Progenitor cell of endocrine pancreas (in vitro differentiated cells): ENCODE measurements at places on chromosomes 4 and X. TPM values are rescaled to one million over a fixed set of nuclear protein-coding genes. Genes with fewer than 3 reads are reported as not detected.
A peak's percentile ranks its signal among the peaks of the same experiment; 100 is the strongest.

ZFYVE28 gene
- 1.6 and 3.3 TPM in 2 replicates for total RNA-seq

COL25A1 gene
- total RNA-seq: 3.8 and 3.9 TPM in 2 replicates

VCX3A gene
- total RNA-seq: 0.29 and 0.51 TPM in 2 replicates

- peaks cover 2% of the 10 kb centered on the region for H3K36me3 ChIP-seq
- no peaks in the 10 kb centered on the region for H3K27me3 ChIP-seq
- no peak overlapping the region for H3K4me3 ChIP-seq
- H3K27ac ChIP-seq: no peak overlapping the region
- no peak for DNase-seq
These were observed 225.2 kb upstream of the DKK2 start for GRCh38 chr4:107261241-107261874.

DNA sequence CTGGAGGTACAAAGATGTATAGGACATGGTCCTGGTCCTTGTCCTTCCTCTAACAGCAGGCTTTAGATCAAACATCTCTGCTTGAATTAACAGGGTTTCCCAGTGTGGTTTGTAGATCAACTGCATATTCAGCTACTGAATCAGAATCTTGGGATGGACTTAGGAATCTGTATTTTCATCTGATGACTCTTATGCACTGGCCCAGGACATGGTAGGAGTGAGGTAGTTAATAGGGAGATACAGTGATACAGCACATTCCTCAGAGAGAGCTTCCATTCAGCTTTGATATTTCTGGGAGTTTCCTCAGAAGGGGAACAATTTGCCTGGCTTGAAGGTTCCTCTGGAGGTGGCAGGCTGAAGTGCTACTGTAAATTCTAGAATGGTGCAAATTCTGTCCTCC is 203.1 kb downstream of the LARP7 start:
- H3K27me3 ChIP-seq: no peaks in the 10 kb centered on the region
- no peak for DNase-seq
- H3K4me1 ChIP-seq: no peaks in the 10 kb centered on the region
- H3K27ac ChIP-seq: no peak overlapping the region
- no peak overlapping the region for H3K4me3 ChIP-seq

MAGEB16 gene
- not detected in 2 replicates for total RNA-seq

DMP1 gene
- not detected in 2 replicates for total RNA-seq

MMRN1 gene
- total RNA-seq: 1.6 and 1.7 TPM in 2 replicates

RHOXF2B gene
- total RNA-seq: not detected in 2 replicates

DNA sequence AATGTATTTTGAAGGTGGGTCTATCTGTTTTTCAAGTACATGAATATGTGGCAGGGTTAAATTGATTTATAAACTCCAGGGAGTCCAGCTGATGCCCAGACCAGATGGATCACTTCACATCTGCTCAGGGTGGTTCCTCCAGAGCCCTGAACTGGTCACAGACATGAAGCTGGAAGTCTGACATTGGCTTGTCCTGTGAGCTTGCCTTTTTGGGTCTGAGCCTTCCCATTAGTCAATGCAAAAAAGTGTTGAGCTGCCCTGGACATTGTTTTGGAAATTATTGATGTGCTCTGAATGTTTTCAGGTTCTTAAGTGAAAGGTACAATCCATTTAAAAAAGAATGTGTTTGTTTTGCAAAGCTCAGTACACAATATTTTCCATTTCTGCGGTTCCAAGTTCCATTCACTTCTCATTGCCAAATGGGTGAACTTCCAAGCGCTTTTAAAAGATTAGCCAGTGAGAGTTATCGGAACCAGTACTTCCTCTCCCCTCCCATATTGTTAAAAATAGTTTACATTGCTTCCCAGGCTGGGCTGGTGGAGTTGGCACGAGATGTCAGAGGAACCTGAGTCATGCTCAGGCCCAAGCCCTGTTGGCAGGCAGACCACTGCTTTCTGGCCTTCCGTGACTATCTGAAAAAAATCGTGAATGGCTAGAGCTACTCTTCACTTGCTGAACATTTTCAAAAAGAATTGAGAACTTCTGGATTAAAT is 52.1 kb downstream of the PDGFRA start:
- no peaks in the 10 kb centered on the region for H3K27me3 ChIP-seq
- H3K4me3 ChIP-seq: no peak overlapping the region
- H3K27ac ChIP-seq: no peak overlapping the region
- DNase-seq: no peak

CTSO gene
- total RNA-seq: 3.4 and 3.7 TPM in 2 replicates

DNA sequence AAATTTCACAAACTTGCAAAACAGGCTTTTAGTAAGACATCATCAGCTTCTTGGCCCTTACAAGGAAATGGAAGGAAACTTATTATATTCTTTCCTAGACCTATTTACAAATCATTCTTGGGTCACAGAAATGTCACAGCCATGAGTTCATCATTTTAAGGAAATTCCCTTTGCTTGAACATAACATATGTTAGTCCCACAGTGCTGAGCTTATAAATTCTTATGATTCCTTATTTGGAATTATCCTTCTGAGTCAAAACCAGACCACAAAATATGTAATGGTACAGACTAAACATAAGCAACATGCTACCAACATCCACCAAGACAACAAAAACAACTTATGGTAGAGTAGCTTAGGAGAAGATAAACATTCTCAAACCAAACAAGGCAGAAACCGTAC is 236.9 kb upstream of the CTSO start:
- no peak overlapping the region for H3K4me3 ChIP-seq
- H3K27ac ChIP-seq: no peak overlapping the region
- no peak for DNase-seq

DNA sequence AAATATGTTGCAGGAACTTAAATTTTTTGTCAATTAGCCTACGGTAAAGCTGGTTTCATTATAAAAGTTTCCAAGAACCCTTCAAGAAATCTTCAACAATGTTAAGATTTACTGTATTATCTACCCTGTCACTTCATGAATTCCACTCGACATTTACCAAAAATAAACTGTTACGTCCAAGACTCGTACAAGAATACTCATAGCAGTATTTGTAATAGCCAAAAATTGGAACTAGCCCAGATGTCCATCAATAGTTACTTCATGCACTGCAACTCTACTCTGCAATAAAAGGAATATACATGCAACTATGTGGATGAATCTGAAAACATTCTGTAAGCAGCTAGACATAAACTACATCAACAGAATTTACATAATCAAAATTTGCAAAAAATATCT is 13.4 kb downstream of the RBMX start:
- peaks cover 23% of the 10 kb centered on the region for H3K36me3 ChIP-seq
- H3K4me1 ChIP-seq: peaks cover 4% of the 10 kb centered on the region
- no peaks in the 10 kb centered on the region for H3K27me3 ChIP-seq
- no peak for DNase-seq
- H3K27ac ChIP-seq: no peak overlapping the region

XAGE2 gene
- not detected in 2 replicates for total RNA-seq

VCX gene
- not detected in 2 replicates for total RNA-seq

DNA sequence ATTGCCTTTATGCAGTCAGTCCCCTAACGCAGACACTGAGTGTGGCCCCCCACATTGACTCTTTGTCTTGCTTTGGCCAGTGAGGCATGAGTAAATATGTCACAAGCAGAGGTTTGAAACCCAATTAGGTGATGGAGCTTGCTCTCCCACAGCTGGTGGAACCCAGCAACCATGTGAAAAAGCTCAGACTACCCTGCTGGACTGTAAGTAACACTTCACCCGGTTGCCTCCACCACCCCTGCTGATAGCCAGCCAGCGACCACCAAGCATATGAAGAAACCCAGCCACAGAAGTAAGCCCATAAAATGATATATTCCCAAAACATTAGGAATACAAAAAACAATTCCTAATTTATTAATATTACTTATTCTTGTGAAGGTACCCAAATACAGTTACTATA is 21.6 kb upstream of the PDCL2 start:
- no peak overlapping the region for H3K27ac ChIP-seq
- H3K36me3 ChIP-seq: no peaks in the 10 kb centered on the region
- H3K27me3 ChIP-seq: peaks cover 5% of the 10 kb centered on the region
- H3K4me1 ChIP-seq: no peaks in the 10 kb centered on the region
- H3K4me3 ChIP-seq: no peak overlapping the region

NEXMIF gene
- total RNA-seq: 1.7 and 1.8 TPM in 2 replicates

- no peaks in the 10 kb centered on the region for H3K36me3 ChIP-seq
- DNase-seq: no peak
- peak overlapping the region; percentile 84 for H3K27ac ChIP-seq
- no peaks in the 10 kb centered on the region for H3K27me3 ChIP-seq
These were observed 16.1 kb downstream of the RNF4 start for GRCh38 chr4:2484993-2485392.

FGF2 gene
- 2.7 and 2.9 TPM in 2 replicates for total RNA-seq

DNA sequence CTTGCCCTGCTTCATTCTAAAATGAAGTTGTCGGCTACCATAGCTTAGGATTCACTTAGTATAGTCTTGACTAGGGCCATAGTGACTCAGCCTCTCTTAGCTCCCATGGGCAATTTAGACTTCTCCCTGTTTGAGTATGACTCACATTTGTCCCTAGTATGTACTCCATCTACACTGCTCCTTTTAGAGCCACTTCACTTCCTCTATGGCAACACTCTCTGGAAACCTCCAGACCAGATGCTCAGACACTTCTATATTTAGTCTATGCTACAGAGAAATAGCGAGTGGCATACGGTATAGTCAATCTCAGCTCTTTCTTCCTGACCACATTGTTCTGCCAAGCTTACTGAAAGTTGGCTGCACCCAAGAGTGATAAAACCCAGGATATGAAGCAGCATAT is 11.2 kb downstream of the MEPE start:
- H3K4me3 ChIP-seq: no peak overlapping the region
- H3K27me3 ChIP-seq: peaks cover 36% of the 10 kb centered on the region
- H3K27ac ChIP-seq: no peak overlapping the region
- peaks cover 9% of the 10 kb centered on the region for H3K4me1 ChIP-seq
- DNase-seq: no peak

- no peak for DNase-seq
- no peaks in the 10 kb centered on the region for H3K4me1 ChIP-seq
- no peaks in the 10 kb centered on the region for H3K27me3 ChIP-seq
- no peak overlapping the region for H3K27ac ChIP-seq
These were observed 79.2 kb upstream of the CLCN4 start for GRCh38 chrX:10077425-10078188.

EGF gene
- total RNA-seq: 0.36 and 0.47 TPM in 2 replicates

DNA sequence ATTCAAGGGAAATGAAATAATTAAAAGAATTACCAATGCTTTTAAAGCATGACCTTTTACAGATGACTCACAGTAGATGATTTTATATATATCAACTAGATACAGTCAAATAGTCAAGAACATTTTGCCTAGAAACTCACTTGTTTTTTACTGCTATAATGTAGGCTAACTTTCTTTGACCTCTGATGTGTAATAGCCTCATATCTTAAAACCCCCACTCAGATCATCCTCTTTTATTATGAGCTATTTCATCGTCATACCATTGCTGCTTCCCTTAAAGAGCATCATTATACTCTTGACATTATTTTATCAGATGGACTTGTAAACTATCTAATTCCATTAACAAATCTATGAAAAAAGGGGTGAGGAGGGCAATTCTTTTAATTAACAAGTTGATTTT is 355.9 kb upstream of the AGA start:
- no peaks in the 10 kb centered on the region for H3K36me3 ChIP-seq
- H3K27me3 ChIP-seq: no peaks in the 10 kb centered on the region
- H3K4me1 ChIP-seq: peaks cover 8% of the 10 kb centered on the region
- H3K27ac ChIP-seq: no peak overlapping the region

DNA sequence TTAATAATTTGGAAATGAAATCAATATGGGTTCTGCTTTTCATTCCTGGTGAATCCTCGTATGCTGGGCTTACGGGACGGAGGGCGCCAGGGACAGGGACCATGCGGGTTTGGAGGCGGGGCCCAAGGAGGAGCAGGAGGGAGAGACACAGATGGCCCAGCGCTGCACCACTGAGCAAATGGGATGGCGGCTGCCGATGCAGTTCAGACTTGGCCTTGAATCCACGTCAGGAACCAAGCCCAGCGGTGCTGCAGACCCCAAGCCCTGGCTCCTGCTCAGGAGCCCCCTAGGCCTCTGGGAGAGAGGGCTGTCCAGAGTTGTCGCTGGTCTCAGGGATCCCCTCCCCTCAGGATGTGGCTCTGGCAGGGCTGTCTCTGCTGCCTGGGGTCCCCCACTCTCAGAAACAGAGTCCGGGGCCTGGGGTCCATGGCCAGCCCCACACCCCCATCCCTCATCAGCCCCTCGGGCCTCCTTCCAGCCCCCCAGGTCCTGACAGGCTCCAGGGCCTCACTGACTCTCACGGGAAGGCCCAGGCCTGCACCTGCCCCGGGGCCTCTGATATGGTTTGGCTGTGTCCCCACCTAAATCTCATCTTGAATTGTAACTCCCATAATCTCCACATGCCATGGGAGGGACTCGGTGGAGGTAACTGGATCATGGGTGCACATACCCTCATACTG is 75.2 kb downstream of the FAM53A start:
- H3K4me3 ChIP-seq: no peak overlapping the region
- H3K27me3 ChIP-seq: peaks cover 3% of the 10 kb centered on the region
- no peaks in the 10 kb centered on the region for H3K36me3 ChIP-seq
- H3K27ac ChIP-seq: no peak overlapping the region

ASIC5 gene
- not detected in 2 replicates for total RNA-seq

DGAT2L6 gene
- total RNA-seq: not detected in 2 replicates

DNA sequence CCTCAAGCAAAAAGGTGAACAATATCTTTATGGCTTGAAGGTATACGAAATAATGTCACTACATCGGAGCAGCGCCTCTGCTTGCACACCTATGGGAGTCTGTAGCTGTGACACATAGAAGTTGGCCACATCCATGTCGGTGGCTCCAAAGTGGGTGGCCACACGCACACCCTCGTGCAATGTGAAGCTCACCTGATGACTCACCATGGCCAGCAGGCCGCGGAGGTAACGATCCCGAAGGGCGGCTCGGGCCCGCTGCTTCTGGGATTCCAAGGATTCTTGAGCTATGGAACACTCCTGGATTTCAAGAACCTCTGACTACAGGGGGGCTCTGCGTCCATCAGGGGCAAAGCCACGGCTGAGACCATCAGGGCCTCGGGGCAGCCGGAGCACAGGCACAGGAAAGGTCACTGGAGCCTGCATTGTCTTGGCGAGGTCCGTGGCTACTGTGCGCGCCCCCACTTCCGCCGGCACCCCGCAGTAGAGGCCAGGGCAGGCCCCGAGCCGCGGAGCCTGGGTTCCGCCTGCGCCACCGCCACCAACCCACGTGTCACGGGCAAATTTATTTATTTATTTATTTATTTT is 25.2 kb downstream of the NYX start:
- DNase-seq: no peak
- no peak overlapping the region for H3K27ac ChIP-seq
- H3K4me3 ChIP-seq: no peak overlapping the region
- H3K27me3 ChIP-seq: no peaks in the 10 kb centered on the region
- H3K4me1 ChIP-seq: peaks cover 12% of the 10 kb centered on the region

DNA sequence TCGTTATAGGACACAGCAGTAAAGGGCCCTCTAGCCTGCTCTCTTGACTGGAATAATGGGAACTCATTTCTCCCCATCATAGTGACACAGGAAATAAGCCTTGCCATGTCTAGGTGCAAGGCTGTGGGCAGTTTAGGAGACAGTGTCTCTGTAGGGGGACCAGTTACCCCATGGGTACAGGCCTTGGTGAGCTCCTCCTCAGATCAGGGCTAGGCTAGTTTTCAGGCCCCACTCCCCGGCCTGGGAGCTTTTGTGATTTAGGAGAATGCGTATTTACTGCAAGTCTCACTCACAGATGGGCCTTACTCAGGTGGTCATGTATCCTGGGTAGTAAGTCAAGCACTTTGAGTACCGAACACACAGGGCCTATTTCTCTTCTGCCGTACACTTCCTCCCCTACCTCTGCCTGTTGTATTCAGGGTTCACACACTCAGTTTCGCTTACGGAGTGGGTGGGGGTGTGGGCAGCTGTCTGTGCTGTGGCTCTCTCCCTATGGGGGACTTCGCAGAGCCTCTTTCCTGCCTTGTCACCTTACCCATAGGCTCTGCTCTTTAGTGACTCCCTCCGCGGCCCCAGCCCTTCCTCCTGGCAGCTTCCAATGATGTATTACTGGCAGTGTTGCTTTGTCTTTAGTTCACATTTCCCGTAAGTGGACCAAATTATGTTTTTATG is 34.2 kb downstream of the FAM193A start:
- no peaks in the 10 kb centered on the region for H3K27me3 ChIP-seq
- H3K4me1 ChIP-seq: peaks cover 19% of the 10 kb centered on the region
- H3K36me3 ChIP-seq: peaks cover 6% of the 10 kb centered on the region
- no peak overlapping the region for H3K4me3 ChIP-seq
- H3K27ac ChIP-seq: peak overlapping the region; percentile 31
- DNase-seq: no peak
